ENCODE measurements at places on chromosomes 4 and X. TPM values are rescaled to one million over a fixed set of nuclear protein-coding genes. Genes with fewer than 3 reads are reported as not detected.

DNA sequence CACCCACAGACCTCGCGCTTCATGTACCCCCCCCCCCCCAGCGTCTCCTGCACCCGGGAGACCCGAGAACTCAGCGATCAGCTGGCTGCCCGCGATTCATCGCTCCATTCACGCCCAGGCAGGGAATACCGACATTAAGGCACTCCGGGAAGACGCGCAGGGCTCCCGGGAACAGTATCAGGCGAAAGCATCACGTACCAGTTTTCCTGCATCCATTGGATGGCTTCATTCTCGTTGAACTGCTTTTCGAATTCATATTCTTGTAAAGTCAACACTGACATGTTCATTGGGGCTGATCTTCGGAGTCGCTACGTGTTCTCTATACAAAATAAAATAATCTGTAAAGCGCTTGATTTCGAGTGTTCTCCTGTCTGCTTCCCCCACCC, 373 bp downstream of the ELOVL6 start:
- DNase-seq: no peak

UNC5C gene
- polyA plus RNA-seq: 0.84 TPM

- DNase-seq: no peak
These were observed 63.0 kb downstream of the MAGED1 start for GRCh38 chrX:51956441-51956840.

- DNase-seq: no peak
These were observed 1138.7 kb upstream of the PCDH7 start for GRCh38 chr4:29581457-29581856.

GRCh38 chr4:20805716-20806115, 105.5 kb downstream of the PACRGL start:
- no peak for DNase-seq

DNA sequence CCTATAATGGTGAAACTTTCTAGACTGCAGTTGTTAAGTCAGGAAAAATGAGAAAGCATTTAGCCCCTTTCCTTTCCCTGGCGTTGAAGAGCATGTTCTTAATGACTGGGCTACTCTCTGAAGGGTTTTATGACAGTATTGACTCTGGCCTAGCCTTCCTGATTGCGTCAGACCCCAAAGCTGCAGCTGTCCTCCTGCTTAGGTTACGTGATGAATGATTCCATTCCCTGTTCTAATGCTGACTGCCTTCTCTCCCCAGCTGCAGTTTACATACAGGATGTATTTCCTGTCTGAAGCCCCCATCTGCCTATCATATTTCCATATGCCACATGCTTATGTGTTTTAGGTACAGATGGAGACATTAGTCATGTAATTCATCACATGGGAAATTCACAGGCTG, 105.8 kb upstream of the EGFL6 start:
- DNase-seq: no peak

TKTL1 gene
- 0.30 TPM for polyA plus RNA-seq

DNA sequence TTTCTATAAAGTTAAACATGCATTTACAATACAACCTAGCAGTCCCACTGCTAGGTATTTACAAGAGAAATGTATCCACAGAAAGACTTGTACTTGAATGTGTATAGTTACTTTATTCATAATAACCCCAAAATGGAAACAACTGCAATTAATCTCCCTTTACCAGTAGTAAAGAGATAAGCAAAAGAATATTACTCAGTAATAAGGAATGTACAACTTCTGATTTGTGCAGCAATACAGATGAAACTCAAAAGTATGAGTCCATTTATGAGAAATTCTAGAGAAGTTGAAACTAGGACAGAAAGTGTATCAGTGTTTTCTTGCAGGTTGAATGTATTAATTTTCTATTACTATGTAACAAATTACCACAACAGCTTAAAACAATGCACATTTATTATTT, 15.2 kb downstream of the USP53 start:
- DNase-seq: no peak

OTC gene
- polyA plus RNA-seq: not detected

DNA sequence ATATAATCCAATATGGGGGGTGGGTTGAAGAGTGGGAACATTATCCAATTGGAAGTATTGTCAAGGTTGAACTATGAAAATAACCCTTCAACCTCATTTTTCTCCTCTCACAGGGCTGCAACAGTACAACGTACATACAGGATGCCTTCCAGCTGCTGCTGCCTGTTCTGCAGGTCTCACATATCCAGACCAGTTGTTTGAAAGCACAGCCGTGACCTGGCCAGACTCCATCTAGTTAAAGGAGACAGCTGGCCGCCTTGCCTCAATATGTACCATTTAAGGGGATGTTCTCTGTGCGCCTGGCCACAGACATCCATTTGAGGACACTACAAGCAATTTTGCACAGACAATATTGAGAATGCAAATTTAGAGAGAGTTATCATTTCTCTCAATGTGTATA, 75.7 kb downstream of the FAM114A1 start:
- peak; percentile 77 for DNase-seq

- no peak for DNase-seq
These were observed 3.8 kb downstream of the APLN start for GRCh38 chrX:129650821-129651510.

PFKFB1 gene
- polyA plus RNA-seq: 1.1 TPM
